NCI-H2081 treated with DMSO at 0.1 percent for 48 hours (cell line): ENCODE measurements at places on chromosomes 12 and 14.

DNA sequence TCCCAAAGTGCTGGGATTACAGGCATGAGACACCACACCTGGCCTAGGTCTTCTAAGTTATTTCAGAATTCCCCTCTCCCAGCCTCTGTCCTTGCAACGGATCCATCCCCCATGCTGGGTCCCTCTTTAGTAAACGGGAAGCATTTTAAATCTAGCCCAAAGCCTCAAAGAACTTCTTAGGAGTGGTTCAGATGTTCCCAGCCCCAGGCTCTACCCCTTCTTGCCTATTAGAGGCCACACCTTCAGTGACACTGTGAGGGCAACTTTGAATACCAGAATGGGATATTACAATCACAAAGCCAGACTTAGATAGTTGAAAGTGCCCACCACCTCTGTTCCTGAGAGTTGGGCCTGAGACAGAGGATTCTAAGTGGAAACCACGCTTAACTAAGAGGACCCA, 18.1 kb upstream of the SPPL3 start:
- DNase-seq: no peak

- no peak for DNase-seq
These were observed 48.8 kb upstream of the GARIN6 start for GRCh38 chr12:99598785-99599184.

DNA sequence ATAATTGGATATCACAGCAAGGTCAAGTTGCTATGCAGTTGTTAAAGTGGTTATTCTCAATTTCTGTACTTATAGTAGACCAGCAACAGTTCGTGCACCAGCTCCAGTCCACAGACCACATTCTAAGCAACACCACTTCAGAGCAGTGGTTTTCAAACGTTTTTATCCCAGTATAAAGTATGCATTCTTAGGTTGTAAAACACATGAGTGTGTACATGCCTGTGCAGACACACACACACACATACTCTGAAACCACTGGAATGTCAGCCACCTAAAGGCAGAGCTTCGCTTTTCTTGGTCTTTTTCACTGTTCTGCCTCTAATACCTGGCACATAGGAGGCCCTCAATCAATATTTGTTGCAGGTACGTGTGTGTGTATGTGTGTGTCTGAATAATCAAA, 22.2 kb upstream of the C12orf71 start:
- no peak for DNase-seq

GRCh38 chr14:100128688-100129087, 30.8 kb downstream of the DEGS2 start:
- no peak for DNase-seq

- no peak for DNase-seq
These were observed 380.1 kb downstream of the RAD51B start for GRCh38 chr14:68199554-68200151.

GRCh38 chr14:28468191-28469151, 298.1 kb upstream of the FOXG1 start:
- no peak for DNase-seq

DNA sequence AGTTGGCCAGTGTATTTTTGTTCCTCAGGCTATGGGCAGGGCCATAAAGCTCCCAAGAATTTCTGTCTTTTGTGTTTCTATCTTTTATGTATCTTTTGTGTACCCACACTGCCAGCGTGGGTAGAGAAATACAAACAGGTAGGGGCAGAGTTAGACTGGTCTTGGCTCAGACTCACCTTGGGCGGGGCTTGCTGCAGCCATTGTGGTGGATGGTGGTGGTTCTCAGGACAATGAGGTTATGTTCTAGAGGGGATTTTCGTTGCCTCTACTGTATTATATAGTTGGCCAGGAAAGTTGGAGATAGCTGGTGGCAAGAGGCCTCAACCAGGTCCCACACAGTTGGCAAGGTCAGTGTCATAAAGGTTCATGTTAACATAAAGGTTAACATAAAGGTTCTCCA, 977.5 kb upstream of the LRFN5 start:
- DNase-seq: no peak

DNA sequence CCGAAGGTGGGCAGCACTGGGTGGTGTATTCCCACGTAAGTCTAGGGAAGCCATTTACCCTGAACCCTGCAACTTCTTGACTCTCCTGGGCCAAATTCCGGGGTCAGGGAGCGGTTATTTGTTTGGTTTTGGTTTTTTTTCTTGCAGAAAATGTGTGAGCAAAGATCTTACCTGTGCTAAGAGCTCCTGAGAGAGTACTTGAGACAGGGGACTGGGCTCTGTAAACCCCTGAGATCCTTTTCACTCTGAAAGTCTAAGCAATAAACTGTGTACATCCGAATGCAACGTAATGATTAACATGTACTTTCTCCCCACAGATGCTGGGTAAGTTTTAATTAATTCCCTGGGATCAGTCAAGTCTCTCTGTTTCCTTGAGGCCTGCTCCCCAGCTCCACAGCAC, 21.5 kb downstream of the OR10P1 start:
- DNase-seq: no peak

GRCh38 chr12:128829861-128830504, 6.2 kb upstream of the SLC15A4 start:
- no peak for DNase-seq

GRCh38 chr12:94276725-94277124, 128.3 kb downstream of the PLXNC1 start:
- no peak for DNase-seq

- DNase-seq: no peak
These were observed 478.5 kb downstream of the ATP23 start for GRCh38 chr12:58419905-58420304.

GRCh38 chr12:21353948-21354347, 18.8 kb upstream of the IAPP start:
- no peak for DNase-seq

GRCh38 chr12:66013224-66013623, 117.3 kb downstream of the LLPH start:
- no peak for DNase-seq

- no peak for DNase-seq
These were observed 54.2 kb downstream of the SUDS3 start for GRCh38 chr12:118430516-118430915.

DNA sequence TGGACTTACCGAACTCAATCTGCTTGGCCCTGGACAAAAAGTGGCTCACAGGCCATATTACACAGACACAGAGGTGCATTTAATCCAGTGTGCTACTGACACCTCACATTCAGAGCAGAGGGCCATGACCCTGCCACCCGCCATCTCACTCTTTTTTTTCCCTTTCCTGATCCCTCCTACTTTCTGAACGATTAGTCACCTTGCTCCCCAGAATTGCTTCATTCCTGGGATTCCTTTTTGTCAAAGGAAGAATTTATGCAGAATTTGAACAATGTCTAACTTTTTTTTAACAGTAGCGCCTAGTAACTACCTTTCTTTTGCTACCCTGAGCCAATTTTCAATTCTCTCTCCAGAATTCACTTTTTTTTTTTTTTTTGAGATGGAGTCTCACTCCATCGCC, 4.6 kb downstream of the PKP2 start:
- no peak for DNase-seq

GRCh38 chr14:99995700-99996356, 69.4 kb upstream of the EVL start:
- no peak for DNase-seq

DNA sequence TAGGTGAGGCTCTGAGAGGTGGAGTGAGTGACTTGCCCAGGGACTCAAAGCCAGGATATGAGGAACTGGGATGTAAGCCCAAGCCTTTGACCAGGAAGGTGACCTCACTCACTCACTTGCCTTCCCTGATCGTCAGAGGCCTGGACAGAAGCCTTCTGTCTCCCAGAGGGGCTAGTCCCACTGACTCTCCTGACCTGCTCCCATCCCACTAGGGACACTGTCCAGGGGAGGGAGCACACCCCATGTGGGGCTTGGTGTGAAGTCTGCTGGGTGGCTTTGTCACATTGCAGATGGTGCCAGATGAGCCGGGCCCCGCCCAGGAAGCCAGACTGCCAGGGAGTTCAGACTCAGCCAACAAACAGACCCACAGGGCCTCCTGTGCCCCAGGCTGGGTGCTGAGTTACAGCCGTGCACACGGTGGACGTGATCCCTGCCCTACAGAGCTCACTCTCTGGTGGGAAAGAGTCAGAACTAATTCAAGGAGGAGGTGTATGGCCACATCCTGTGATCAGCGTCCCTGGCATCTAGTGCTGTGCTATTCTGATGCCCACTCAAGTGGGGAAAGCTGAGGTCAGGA, 28.3 kb downstream of the MMAB start:
- no peak for DNase-seq

DNA sequence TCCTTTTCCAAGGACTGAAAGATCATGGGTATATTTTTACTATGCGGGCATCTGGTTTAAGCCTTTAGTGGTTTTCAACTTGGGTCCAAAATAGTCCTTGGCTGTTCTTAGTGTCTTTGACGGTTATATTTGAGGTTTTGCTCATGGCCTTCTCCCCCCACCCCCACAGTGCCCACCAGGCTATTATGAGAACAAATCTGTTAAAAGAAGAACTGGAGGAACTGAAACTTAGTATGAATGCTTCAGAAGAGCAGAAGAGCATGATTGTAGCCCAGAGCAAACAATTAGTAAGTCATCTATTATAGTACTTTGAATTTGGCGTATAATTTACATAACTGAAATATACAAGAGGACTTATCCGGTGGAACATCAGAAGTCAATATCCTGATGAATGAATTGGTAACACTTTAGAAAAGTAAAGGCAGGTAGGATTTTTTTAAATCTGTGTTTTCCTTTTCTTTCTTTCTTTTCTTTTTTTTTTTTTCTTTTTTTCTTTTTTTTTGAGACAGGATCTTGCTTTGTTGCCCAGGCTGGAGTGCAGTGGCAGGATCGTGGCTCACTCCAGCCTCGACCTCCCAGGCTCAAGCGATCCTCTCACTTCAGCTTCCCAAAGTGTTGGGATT, 71.8 kb upstream of the BCAT1 start:
- DNase-seq: no peak

DNA sequence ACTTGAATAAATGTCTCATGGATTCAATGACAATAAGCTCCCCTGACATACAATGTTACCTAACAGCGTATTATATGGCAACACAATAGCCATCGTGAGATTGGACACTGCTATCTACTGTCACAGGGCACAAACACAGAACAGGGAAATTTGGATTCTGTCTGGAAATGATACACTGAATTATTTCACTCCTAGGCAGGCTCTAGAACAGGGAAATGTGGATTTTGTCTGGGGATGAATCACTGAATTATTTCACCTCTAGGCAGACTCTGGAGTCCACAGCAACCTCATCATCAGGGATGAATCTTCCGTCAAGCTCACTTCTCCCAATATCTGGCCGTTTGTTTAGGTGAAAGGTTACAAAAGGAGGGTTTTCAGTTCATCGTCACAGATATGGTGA, 288.8 kb downstream of the TMEM132D start:
- DNase-seq: no peak

- DNase-seq: no peak
These were observed 516.9 kb downstream of the SLC16A7 start for GRCh38 chr12:60112763-60113162.
